ENCODE measurements at places on chromosomes 6 and 20.

GRCh38 chr6:147467886-147468285, 40.6 kb upstream of the SAMD5 start:
- DNase-seq, result no peak

DNA sequence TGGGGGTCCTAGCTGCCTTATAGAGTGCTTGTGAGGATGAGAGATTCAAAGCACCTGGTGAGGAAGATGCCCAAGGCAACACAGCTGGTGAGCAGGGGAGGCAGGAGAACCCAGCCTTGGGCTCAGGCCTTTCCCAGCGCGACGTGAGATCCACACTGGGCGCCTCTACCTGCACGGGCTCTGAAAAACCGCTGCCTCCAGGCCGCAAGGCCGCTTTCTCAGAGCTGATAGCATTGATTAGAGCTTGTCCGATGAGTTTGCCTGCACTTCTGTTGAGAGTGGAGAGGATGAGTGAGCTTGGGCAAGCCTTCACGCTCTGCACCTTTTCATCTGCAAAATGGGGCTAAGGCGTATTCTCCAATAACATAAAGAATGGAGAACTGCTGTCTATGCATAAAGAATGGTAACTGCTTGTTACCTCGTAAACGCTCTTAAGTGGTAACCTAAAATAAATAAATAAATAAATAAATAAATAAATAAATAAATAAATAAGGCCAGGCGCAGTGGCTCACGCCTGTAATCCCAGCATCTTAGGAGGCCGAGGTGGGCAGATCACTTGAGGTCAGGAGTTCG, 916 bp downstream of the PABPC1L start:
- no peak for DNase-seq

- DNase-seq, result no peak
Measured at GRCh38 chr6:127813699-127814027, 87.2 kb downstream of the THEMIS start.

DNA sequence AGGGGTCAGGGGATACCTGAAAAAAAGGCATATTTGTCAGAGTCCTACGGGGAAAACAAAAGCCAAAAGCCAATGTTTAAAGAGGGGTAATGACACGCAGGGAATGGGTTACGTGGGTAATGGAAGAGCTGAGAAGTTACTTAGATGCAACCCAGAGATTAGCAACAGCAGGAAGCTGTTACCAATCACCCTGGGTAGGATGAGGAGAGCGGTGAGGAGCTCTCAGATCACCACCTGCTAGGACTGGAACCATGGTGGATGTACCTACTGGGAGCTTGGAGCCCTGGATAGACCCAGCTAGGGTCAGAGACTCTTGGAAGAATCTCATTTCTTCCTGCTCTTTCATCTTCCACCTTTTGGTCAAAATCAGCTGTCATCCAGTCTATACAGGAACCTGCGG, 51.2 kb upstream of the RNF24 start:
- peak; percentile 16 for DNase-seq

DNA sequence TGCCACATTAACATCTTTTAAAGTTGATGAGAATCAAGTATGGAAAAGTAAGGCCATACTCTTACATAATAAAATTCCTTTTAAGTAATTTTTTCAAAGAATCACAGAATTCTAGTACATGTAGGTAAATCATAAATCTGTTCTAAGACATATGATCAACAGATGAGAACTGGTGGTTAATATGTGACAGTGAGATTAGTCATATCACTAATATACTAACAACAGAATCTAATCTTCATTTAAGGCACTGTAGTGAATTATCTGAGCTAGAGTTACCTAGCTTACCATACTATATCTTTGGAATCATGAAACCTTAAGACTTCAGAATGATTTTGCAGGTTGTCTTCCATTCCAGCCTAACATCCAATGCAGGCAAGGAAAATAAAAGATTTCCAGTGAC, 11.6 kb downstream of the PLN start:
- no peak for DNase-seq

DNA sequence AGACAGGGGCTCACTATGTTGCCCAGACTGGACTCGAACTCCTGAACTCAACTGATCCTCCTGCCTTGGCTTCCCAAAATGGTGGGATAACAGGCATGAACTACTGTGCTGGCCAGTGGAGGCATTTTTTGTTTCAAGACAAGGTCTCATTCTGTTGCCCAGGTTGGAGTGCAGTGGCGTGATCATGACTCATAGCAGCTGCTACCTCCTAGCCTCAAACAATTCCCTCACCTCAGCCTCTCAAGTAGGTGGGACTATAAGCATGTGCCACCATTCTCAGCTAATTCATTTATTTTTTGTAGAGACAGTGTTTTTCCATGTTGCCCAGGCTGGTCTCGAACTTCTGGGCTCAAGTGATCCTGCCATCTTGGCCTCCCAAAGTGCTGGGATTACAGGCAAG, 17.2 kb downstream of the ENPP3 start:
- DNase-seq, result no peak

DNA sequence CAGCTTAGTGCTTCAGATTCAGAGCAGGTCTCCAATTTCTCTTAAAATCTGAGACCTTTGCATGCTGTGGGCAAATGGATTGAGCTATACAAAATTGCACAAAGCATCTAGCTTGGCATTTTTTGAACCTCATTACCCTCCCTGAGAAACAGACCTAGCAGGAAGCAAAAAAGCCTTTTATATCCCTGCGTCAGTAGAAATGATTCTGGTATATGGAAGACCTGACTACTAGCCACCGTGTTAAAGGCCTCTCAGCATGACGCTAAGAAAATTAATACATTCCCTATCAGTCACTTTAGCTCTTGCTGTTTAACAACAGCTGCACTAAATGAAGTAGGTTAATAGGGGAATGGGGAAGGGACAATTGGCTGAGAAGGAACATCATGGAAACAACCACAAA, 110.7 kb upstream of the SMLR1 start:
- no peak for DNase-seq

GRCh38 chr20:3080939-3081388, 3.6 kb downstream of the AVP start:
- no peak for DNase-seq

- DNase-seq, result no peak
Measured at GRCh38 chr20:47273591-47274235, 82.8 kb downstream of the ZMYND8 start.

- no peak for DNase-seq
Measured at GRCh38 chr6:147117011-147117410, 87.2 kb upstream of the STXBP5 start.

GRCh38 chr6:73308712-73309534, 45.2 kb downstream of the DPPA5 start:
- DNase-seq, result no peak

DNA sequence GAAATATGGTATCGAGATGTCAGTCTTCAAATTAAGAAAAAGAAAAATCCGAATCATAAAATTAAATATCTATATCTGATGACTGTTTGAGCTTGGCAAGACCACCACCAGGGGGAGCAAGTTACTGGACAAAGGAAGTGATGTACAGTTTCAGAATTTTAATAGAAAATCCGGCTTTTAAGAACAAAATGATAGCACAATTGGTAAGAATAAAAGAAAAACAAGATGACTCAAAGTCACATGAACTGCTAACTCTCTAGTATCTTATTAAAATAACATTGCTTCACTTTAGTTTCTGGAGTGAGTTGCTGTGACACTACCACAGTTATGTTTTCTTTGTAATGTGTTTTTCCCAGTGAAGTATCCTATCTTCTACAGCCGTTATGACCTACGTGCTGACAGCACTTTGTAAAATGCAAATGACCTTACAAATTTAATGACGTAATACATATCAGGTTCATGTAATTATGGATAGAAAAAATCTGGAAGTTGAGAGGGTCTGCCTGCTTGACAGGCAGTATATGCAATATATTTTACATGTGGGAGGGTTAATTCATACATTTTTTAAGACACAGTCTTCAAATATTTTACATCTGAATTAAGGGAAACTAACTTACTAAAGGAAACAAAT, 405.3 kb upstream of the HS3ST5 start:
- no peak for DNase-seq

- no peak for DNase-seq
Measured at GRCh38 chr20:63748934-63749270, 9.3 kb downstream of the SLC2A4RG start.

Measured in mesenteric fat pad (tissue), 1 donor.